NCI-H2081 (cell line): ENCODE measurements at places on chromosomes 2 and 18.
A peak's percentile ranks its signal among the peaks of the same experiment; 100 is the strongest.

DNA sequence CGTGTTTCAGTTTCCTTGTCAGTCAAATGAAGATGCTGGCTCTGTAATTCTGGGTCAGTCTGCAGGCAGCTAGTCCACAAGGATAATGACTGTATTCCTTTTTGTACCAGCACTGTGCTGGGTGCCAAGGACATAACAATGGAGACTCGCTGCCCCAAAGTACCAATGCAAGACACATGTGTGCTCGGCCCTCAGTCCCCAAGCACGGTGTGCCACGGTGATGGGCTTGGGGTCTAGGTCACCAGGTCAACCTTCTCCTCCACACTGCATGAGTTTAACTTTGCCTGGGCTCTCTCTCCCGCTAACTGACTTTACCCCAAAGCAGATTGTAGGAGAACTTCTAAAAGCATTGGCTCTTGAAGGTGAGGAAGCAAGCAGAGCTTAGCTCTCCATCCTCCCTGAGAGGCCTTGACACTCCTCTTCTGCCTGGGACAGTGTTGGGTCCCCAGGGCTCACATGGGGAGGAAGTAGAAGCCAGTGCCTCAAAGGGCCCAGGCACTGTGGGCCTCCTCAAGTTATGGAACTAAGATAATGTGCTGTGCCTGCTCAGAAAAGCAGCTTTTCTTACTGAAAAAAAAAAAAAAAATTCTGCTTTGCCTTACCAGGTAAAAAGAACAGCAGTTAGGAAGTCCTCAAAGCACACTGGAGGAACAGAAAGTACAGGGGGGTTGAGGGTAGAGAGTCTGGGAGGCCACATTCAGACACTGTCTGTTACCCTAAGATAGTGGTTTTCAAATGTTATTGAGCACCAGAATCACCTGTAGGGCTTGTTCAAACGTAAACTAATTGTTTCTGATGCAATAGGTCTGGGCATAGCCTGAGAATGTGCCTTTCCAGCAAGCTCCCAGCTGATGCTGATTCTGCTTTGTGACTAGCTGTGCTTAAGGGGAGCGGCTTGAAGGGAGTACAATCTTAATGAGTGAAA is 276.4 kb upstream of the CXCR4 start:
- DNase-seq, result no peak

DNA sequence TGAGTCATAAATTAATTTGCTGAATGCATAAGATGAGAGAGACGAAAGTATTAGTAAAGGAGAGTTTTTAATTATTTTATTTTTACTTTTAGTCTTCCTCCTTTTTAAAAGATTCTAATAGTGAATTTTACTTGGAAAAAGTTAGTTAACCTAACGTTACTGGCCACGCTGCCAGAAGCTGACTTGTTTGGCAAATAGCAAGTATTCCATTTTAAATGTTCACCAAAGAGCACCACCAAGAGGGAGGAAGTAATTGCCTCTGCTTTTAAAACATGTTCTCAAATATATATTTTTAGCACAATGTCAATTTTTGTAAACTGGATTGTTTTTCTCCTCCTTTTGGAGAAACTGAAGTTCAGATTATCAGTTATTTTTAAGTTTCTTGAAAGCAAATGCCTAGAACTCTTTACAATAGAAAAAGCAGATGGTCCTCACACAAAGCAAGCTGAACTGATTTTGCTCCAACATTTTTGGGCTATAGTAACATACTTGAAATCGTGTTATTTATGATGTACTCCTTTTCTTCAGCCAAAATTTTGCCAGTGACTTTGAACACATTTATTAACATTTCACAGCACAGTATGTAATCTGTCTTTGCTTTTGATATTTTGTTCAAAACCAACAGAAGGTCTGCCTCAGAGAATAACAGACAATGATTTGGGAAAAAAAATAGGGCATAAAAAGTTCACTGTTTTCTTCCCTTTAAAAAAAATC is 1311.0 kb upstream of the FAM98A start:
- DNase-seq, result no peak

GRCh38 chr2:105175231-105175630 is 66.3 kb upstream of the GPR45 start:
- no peak for DNase-seq

DNA sequence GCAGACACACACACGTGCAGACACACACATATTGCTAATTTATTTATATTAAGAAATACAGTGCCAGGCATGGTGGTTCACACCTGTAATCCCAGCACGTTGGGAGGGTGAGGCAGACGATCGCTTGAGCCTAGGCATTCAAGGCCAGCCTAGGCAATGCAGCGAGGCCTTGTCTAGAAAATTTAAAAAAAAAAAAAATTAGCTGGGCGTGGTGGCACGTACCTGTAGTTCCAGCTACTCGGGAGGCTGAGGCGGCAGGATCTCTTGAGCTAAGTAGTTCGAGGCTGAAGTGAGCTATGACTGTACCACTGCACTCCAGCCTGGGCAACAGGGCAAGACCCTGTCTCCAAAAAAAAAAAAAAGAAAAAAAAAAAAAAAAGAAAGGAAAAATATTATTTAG is 28.8 kb downstream of the ANXA4 start:
- DNase-seq, result no peak

DNA sequence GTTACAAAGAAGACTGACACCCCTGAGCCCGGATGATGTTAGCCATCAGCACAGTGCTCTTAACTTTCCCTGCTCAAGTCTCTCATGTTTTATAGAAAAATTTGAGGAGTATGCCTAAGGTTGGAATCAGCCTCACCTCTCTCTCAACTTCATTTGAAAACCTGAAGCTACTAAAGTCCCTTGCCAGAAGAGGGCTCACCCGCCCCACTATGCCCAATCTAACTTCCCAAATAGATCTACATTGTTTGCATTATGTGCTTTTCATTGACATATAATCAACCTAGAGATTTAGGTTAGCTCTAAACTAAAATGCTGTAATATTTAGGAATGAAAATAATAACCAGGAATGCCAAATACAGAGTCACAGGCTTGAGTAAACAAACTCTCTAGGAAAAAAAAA is 305.4 kb downstream of the NCKAP5 start:
- no peak for DNase-seq

- no peak for DNase-seq
These were observed 19.4 kb upstream of the DUSP2 start for GRCh38 chr2:96164459-96165184.

DNA sequence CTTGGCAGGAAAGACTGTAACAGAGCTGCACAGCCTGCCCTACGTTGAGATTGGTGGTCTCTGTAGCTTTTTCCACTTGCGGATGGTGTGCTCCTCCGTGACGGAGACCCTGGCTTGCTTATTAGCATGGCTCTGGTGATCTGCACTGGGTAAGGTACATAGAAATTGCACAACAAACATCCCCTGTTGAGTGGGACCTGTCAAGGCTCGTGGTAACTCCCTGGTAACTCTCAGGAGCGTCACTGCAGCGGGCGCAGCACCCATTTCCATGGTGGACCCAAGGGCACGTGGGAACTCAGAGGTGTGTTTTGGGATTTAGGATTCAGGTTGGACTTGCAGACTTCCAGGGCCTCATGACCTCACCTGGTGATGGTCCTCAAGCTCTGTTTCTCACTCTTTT is 1.1 kb downstream of the TRAF3IP1 start:
- peak; percentile 4 for DNase-seq

DNA sequence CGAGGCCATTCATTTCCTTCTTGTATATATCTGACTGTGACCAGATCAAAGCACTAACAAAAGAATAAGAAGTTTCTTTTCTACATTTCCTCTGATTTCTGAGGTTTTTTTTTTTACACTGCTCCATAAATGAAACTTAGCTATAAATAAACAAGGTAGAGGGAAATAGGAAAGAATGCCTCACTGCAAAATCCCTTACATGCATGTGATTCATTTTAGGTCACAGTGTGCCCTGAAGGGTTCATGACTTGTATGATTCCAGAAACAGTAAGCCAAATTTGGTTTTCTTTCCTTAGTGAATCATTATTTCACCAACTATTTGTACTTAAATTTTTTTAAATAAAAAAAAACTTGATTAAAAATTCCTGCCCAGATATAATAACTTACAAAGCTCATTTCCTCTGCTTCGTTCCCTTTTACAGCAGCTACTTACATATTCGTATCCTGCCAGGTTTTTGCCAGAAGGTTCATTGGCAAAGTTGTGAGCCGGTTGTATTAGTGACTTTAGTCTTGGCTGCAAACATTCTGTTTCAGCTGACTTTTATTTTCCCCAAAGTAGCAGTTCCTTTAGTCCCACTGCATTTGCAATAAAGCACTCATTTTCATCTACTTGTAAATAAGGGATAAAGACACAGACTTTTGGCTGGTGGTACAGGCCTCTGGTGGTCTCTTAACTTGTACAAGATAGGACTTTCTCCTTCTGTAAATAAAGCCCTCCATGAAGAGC is 58.6 kb downstream of the LRP2 start:
- DNase-seq, result no peak
